ENCODE measurements at places on chromosomes 16 and 17.
A peak's percentile ranks its signal among the peaks of the same experiment; 100 is the strongest.

DNA sequence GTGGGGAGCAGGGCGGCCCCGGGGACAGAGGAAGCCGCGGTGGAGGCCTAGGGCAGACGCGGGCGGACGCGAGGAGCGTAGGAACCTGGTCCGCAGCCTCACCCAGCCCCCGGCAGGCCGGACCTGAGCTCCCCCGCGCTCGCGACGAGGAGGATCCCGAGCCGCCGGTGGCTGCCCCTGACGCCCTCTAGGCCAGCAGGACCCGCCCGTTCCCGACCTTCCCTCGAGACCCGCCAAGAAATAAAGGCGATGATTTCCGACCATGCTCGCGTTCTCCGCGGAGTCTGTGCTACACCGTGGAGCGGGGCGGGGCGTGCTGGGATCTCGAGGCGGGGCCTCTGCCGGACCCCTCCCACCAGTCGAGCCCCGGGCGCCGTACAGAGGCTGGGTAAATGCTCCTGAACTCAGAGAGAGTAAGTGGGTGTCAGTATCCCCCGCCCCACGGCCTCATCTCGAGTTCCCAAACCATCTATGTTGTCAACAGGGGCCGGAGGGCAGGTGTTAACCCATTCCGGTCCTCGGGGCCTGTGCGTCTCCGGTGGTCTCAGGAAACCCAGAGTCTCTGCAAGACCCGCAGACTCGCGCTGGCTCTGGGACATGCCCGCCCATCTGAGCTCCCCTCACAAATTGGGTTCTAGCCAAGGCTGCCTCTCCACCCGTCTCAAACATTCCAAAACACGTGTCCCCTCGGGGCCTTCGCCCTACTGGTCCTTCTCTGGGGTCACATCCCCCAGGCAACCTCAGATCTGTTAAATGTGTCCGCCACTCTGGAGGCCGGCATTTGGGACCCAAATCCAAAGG, 13.7 kb downstream of the SYCE1L start:
- H3K36me3 ChIP-seq: no peaks in the 10 kb centered on the region
- peaks cover 9% of the 10 kb centered on the region for H3K4me1 ChIP-seq
- peak overlapping the region; percentile 72 for H3K4me3 ChIP-seq
- peak overlapping the region; percentile 24 for H3K27ac ChIP-seq
- peaks cover 21% of the 10 kb centered on the region for H3K27me3 ChIP-seq

GRCh38 chr17:21213638-21214014, 335 bp downstream of the TMEM11 start:
- peak overlapping the region; percentile 99 for H3K27ac ChIP-seq
- peaks cover 72% of the 10 kb centered on the region for H3K4me1 ChIP-seq
- H3K4me3 ChIP-seq: peak overlapping the region; percentile 97

DNA sequence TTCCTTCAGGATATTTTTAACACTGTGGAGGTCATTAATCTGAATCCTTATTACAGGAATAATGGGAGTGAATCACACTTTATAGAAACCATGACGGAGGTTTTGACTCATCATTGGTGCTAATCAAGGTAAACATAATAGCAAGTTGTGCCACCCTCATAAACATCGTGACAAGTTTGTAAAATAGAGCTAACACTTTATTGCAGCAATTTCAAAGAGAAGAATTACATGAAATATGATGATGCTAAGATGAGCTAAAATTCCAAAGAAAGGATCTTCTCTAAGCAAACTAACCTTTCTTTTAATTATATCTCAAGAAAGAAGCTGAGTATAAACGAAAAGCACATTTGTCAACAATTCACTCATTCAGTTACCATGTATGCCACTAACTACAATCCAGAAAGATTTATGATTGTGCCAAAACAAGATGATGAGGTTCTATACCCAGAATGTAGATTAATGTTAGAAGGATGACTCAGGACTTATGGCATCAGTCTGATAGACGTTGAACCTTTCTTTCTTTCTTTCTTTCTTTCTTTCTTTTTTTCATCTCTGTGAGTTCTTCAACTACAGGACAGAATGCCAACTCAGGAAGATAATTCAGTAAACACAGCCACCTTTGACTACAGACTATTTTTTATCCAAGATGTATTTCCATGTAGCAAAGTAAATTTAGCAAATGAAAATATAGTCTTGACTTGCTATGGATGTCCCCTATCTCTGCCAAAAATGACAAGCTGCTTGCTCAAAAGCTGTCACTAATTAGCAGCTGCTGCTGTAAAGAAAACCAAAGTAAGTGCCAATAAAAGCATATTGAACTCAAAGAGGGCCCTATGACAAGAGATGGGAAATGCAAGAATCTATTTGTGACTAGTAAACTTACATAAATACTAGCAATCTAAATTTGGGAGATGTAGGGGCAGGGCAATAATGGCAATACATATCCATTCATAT, 23.3 kb downstream of the STAT5B start:
- H3K27ac ChIP-seq: peak overlapping the region; percentile 79
- no peaks in the 10 kb centered on the region for H3K36me3 ChIP-seq
- no peaks in the 10 kb centered on the region for H3K27me3 ChIP-seq
- H3K4me1 ChIP-seq: peaks cover 58% of the 10 kb centered on the region
- no peak for DNase-seq
- peak overlapping the region; percentile 26 for H3K4me3 ChIP-seq

GRCh38 chr17:75316253-75316652, 27.0 kb upstream of the SLC25A19 start:
- DNase-seq: no peak
- H3K36me3 ChIP-seq: no peaks in the 10 kb centered on the region
- no peaks in the 10 kb centered on the region for H3K4me1 ChIP-seq
- no peak overlapping the region for H3K27ac ChIP-seq
- H3K4me3 ChIP-seq: no peak overlapping the region

DNA sequence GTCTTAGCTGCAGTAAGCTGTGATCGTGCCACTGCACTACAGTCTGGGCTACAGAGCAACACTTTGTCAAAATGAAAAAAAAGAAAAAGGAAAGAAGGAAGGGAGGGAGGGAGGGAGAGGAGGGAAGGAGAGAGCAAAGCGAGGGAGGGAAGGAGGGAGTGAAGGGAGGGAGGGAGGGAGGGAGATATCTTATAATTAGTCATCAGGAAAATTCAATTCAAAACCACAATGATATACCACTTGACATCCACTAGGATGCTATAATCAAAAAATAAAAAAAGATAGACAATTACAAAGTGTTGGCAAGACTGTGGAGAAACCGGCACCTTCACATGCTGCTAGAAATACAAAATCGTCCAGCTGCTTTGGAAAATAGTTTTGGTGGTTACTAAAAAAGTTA, 93.8 kb downstream of the CDC27 start:
- no peak overlapping the region for H3K27ac ChIP-seq
- H3K27me3 ChIP-seq: no peaks in the 10 kb centered on the region
- no peak for DNase-seq
- peaks cover 9% of the 10 kb centered on the region for H3K36me3 ChIP-seq

DNA sequence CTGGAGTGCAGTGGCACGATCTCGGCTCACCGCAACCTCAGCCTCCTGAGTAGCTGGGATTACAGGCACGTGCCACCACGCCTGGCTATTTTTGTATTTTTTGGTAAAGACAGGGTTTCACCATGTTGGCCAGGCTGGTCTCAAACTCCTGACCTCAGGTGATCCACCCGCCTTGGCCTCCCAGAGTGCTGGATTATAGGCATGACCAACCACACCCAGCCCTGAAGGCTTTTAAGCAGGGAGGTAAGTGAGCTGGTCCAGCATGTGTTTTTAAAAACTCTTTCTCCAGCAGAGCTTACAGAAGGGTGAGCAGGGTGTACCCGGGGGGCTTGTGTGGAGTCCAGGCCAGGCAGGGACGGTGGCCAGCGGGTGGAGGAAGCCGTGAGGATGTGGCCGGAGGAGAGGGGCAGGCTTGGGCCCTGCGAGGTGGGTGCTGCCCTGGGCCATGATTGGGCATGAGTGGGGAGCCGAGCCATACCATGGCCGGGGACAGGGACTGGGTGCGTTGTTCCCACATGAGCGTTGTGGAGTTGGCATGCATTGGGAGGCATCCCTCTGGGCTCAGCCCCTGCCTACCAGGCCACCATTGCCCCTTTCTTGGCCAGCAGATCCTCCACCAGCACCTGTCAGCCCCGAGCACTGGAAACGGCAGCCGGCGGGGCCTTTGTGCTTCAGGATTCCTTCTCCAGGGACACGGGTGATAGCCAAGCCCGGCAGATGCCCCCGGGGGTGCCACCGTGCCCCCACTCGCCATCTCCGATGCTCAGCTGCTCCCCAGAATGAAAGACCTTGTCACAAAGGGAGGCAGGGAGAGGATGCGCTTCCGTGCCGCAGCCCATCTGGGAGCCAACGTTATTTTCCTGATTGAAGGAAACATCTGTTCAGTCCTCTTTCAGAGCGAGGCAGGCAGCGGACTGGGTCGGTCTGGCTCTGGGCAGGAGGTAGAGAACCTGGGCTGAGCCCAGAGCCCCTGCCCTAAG, 64.5 kb downstream of the RAI1 start:
- H3K4me3 ChIP-seq: no peak overlapping the region

GRCh38 chr17:38893607-38894006, 23.7 kb downstream of the LASP1 start:
- peak; percentile 53 for DNase-seq
- no peaks in the 10 kb centered on the region for H3K27me3 ChIP-seq
- H3K4me1 ChIP-seq: peaks cover 32% of the 10 kb centered on the region
- no peaks in the 10 kb centered on the region for H3K36me3 ChIP-seq
- peak overlapping the region; percentile 50 for H3K27ac ChIP-seq

GRCh38 chr17:43671755-43672519, 10.2 kb upstream of the MEOX1 start:
- no peaks in the 10 kb centered on the region for H3K4me1 ChIP-seq
- H3K27ac ChIP-seq: no peak overlapping the region
- H3K4me3 ChIP-seq: no peak overlapping the region
- no peaks in the 10 kb centered on the region for H3K36me3 ChIP-seq
- H3K27me3 ChIP-seq: no peaks in the 10 kb centered on the region

GRCh38 chr17:58756246-58757161, 850 bp downstream of the PPM1E start:
- no peak overlapping the region for H3K27ac ChIP-seq
- no peaks in the 10 kb centered on the region for H3K4me1 ChIP-seq
- H3K36me3 ChIP-seq: no peaks in the 10 kb centered on the region
- peak overlapping the region; percentile 62 for H3K4me3 ChIP-seq
- DNase-seq: no peak

GRCh38 chr17:1947743-1948516, 77.2 kb downstream of the RTN4RL1 start:
- no peaks in the 10 kb centered on the region for H3K27me3 ChIP-seq
- H3K4me1 ChIP-seq: no peaks in the 10 kb centered on the region
- no peak for DNase-seq
- H3K36me3 ChIP-seq: no peaks in the 10 kb centered on the region

- no peak overlapping the region for H3K27ac ChIP-seq
- peaks cover 28% of the 10 kb centered on the region for H3K4me1 ChIP-seq
- DNase-seq: no peak
- no peaks in the 10 kb centered on the region for H3K27me3 ChIP-seq
These were observed 58.1 kb upstream of the TOB1 start for GRCh38 chr17:50924300-50924699.

DNA sequence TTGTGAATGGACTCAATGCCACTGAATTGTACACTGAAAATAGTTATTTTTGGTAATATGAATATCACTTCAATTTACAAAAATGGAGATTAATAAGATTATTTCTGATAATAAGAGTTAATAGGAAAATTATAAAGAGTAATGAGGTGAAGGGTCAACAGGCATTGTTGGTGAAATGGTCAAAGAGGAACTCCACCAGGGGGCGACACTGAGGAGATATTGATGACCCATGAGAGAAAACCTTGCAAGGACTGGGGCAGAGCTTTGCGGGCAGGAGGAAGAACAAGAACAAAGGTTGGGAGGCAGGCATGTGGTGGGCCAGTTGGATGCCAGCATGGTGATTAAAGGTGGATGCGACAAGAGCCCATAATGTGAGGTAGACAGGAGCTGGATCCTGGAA, 74.0 kb upstream of the XYLT1 start:
- DNase-seq: no peak
- no peaks in the 10 kb centered on the region for H3K36me3 ChIP-seq
- no peaks in the 10 kb centered on the region for H3K27me3 ChIP-seq
- H3K4me3 ChIP-seq: no peak overlapping the region
- H3K4me1 ChIP-seq: no peaks in the 10 kb centered on the region
- no peak overlapping the region for H3K27ac ChIP-seq

DNA sequence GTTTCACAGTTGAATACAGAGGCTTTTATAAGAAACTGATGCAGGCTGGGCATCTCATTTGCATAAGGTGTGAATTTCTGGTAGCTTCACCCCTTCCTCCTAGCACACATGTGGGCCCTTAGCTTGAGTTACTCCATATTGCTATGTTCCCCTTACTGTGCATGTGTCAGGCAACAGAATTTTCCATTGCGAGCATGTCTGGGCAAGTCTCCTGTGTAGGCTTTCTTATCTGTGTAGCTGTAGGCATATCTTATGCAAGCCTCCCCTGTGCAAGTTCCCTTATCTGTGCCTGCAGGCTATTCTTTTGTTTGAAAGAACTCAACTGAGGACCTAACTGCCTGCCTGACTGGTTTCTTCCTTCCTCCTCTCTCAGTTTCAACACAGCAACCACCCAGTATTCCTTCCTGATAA, 597.4 kb upstream of the CDH5 start:
- H3K36me3 ChIP-seq: no peaks in the 10 kb centered on the region
- H3K27ac ChIP-seq: no peak overlapping the region
- DNase-seq: no peak
- no peaks in the 10 kb centered on the region for H3K4me1 ChIP-seq
- H3K4me3 ChIP-seq: no peak overlapping the region

DNA sequence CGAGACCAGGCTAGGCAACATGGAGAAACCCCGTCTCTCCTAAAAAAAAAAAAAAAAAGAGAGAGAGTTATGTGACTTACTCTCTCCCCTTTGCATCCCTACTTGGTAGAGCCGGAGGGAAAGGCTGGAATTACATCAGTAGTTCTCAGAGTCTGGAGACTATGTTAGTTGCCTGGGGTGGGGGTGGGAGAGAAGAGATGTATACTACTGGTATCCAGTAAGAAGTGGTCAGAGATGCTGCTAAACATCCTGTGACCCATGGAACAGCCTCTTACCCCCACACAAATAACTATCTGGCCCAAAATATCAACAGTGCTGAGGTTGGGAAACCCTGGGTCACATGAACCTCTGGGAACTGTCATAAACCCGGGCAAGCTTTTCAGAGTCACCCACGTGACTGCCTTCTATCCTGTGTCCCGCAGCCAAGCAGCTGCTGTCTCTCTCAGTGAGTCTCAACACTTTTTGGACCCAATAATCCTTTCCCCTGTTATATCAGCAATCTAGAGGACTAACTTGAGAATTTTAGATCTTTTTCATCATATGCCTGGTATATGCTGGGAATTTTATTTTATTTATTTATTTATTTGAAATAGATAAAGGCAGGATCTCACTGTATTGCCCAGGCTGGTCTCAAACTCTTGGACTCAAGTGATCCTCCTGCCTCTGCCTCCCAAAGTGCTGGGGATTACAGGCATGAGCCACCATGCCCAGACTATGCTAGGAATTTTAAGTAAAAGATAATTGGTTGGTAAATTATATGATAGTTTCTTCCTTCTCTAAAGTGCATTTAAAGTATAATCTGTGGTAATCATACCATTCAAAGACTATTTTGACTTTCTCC, 8.7 kb downstream of the EIF1 start:
- H3K4me1 ChIP-seq: peaks cover 27% of the 10 kb centered on the region
- H3K4me3 ChIP-seq: no peak overlapping the region
- DNase-seq: peak; percentile 73
- no peaks in the 10 kb centered on the region for H3K27me3 ChIP-seq

- H3K4me3 ChIP-seq: no peak overlapping the region
- H3K27me3 ChIP-seq: no peaks in the 10 kb centered on the region
- no peaks in the 10 kb centered on the region for H3K36me3 ChIP-seq
- peaks cover 76% of the 10 kb centered on the region for H3K4me1 ChIP-seq
- peak; percentile 42 for DNase-seq
These were observed 28.0 kb downstream of the CUEDC1 start for GRCh38 chr17:57927048-57927723.

- no peaks in the 10 kb centered on the region for H3K27me3 ChIP-seq
- peaks cover 32% of the 10 kb centered on the region for H3K4me1 ChIP-seq
- peak overlapping the region; percentile 88 for H3K27ac ChIP-seq
- no peaks in the 10 kb centered on the region for H3K36me3 ChIP-seq
- peak; percentile 92 for DNase-seq
These were observed 356.3 kb upstream of the TNRC6C start for GRCh38 chr17:77602062-77602746.
